ENCODE measurements at places on chromosomes 1 and 21.

DNA sequence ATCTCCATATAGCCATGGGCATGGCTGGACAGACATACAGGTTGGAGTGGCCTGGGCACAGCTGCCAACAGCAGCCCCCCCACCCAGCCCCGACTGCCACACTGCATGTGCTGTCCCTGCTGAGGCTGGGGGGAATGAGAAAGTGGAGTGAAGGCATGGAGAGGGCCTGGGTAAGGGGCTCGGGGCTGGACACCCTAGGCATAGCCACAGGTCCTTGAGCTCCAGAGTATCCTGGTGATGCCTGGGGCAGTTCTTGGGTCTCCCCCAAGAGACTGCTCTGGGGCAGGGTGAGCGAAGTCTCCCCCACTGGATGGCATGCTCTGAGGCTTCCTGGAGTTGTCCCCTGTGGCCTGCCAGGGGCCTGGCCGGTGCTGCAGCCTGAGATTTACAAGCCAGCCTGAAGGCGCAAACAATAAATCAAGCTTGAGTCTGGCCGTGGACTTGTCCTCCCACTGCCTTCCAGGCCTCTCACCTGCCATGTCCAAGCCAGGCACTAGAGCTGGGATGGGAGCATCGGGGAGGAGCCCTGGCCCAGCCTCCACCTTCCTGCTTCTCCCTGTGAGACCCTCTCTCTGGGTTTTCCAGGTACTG lies 53.6 kb downstream of the FOXO6 start:
- DNase-seq, result no peak

DNA sequence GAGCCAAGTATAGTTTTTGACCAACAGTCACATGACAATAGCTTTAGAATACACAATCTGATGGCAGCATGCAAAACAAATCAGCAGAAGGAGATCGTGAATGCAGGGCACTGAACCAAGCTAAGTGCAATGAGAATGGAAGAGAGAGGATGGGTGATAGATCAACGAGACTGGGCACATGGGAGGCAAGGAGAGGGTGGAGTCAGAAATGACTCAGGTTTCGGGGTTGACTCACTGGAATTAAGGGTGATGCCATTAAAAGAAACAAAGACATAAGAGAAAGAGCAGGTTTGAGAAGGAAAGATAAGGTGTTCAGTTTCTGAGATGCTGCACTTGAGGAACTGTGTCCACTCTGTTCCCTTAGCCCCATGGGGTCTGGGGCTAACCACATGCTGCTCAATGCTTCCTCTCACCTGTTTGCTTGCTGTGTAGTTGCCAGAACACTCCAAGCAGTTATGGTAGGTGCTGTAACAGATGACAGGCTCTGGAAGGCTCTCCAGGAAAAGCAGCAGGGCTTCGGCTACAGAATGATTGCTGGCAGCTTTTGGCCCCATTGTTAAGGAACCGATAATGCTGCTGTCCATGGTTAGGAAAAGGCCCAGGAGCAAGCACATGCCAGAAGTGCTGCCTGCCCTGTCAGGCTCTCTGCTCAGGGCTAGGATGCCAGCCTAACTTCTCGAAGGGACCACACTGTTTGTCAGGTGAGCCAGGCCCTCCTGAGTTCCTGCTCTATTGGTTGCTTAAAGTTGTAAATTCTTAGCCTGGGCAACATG lies 6.1 kb upstream of the MTF1 start:
- peak; percentile 67 for DNase-seq

GRCh38 chr1:31679676-31680230 lies 24.1 kb downstream of the COL16A1 start:
- DNase-seq, result no peak

DNA sequence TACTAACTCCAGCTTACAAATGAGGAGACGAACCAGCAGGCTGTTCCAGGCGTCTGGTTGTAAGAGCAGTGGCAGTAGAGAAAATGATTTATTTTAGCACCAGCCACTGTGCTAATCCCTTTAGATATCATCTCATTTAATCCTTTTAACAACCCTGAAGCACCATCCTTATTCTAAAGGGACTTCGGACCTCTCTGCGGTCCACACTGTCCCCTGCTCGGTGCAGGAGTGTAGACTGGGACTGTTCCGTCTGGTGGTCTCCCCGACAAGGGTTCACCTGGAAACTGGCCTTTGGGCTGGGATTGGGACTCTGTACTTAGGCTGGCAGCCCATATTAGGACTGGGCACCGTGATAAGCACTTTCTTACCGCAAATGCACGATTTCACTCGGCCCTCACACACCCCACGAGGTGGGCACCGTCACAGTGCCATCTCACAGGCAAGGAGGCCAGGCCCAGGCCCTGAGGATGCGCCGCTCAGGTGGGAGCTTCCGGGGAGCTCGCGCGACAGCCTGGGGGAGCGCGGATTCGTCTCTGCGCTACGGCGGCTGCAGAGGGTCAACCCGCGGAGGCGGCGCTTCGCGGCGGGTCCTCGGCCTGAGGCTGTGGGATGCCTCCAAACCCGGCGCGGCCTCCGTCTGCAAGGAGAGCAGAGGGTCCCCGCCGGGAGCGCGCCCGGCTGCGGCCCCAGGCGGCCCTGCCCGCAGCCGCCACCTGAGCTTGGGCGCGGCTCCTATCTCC lies 45.2 kb downstream of the ATP1A1 start:
- peak; percentile 65 for DNase-seq

- no peak for DNase-seq
Measured at GRCh38 chr21:43762303-43763128, 13.6 kb downstream of the CSTB start.

DNA sequence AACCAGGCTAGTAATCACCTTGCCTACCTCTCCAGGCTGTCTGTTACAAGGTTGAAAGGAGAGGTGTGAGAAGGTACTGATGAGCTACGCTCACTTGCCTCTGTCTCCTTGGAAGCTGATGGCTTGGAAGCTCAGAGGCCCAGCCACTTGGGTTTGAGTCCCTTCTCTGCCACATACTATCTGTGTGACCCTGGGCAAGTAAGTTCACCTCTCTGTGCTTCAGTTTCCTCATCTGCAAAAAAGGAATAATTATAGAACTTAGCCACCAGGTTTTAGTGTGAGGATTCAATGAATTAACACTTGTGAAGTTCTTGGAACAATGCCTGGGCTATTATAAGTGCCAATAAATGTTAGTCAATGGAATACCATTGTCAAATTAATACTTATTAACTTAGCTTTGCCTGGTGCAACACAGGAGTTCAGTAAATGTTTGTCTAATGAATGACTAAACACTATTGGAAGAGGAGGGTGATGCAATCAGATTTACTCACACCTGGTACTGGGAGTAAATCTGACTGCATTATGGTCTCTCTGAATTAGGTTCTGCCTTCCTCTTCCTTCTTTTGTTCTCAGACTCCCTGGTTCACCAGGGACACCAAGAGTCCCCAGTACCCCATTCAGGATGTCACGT lies 55.5 kb downstream of the TRABD2B start:
- DNase-seq, result no peak

- peak; percentile 66 for DNase-seq
Measured at GRCh38 chr1:246609632-246610031, 43.4 kb downstream of the CNST start.

GRCh38 chr1:30872033-30872947 lies 36.3 kb downstream of the SDC3 start:
- peak; percentile 61 for DNase-seq

DNA sequence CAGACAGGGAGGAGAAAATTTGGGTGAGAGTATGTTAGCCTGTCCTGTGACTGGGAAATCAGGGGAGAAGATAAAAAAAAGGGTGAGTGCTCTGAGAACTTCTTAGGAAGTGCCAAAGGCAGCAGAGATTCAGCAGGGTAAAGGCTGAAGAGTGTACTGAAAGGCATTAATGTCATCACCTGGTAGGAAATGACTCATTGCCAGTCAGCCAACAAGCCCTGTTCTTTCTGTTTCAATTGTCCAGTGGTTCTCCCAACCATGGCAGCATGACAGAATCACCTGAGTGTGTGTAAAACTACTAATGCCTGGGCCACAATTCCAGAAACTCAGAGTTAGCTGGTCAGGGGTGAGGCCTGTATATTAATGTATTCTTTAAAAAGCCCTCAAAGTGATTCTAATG lies 83.5 kb downstream of the INTS7 start:
- DNase-seq, result peak; percentile 57

GRCh38 chr1:185601189-185601588 lies 133.0 kb upstream of the HMCN1 start:
- DNase-seq, result no peak

- DNase-seq, result no peak
Measured at GRCh38 chr1:63958556-63958955, 184.7 kb downstream of the ROR1 start.

GRCh38 chr1:227666286-227666685 lies 68.8 kb downstream of the JMJD4 start:
- DNase-seq, result no peak

DNA sequence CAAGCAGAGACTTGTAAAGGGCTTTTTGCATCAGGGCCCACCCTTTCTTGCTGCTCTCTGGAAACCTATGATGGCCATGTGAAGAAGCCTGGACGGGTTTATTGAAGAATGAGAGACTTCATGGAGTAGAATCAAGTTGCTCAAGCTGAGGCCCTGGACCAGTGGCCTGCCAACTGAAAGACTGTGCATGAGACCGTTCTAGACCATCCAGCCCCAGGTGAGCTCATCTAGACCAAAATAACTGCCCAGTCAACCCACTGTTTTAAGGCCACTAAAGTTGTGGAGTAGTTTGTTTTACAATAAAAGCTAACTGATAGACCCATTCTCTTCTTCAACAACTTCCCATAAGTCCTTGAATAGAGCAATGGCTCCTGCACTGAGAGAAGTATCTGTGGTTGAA lies 11.8 kb upstream of the ENAH start:
- no peak for DNase-seq

DNA sequence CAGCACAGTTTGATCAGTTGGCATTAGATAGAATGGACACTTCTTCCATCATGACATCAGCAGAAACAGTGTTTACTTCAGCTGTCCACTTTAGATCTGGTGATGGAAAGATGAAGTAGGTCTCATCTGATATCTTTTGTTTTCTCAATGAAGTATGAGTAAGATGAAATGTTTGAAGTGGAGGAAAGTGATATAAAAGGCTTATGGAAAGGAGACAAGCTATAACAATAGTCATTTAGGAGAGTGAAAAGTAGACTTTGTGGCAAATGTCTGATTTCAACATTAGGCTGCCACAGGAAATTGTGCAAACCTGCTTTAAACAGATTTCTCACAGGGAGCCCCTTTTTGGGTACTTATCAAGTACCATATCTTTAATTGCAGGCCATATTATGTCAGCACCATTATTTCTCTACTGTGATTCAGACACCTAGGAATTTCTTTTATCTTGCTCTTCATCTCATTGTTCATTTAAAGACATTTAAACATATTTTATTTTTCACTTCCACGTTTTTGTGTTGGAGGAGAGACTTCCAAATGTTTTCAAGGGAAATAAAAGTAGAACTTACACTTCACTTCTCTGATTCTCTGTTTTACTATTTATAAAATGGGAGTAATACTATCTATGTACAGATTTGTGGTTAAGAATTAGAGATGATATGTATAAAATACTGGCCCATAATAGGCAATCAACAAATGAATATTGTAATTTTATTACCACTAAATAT lies 18.1 kb downstream of the PDC start:
- DNase-seq, result no peak

DNA sequence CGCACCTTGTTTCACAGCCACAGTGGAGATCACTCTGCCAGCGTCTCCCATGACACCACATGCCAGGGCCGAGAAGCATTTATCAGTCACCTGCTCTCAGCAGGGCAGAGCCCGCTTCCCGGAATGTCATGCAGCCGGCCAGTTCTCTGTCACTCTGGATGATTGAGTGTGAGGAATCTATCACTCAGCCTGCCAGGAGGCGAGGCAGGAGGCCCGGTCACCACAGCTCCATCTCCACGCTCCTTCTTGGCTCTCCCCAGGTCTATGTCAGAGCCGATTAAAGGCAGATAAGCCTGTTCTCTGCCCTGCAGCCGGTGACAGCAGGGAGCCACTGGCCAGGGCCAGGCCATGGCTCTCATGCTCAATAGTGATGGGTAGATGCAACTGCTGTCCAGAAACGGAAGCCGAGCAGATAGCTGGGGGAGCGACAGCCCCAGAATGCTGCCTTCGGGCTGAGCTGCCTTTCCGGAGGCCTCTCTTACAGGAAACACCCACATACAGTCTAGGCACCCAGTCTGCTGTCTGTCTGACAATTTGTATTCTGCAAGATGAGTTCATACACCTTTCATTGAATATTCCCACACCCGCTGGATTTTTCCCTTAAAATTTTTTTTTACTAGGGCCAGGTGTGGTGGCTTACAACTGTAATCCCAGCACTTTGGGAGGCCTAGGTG lies 64.1 kb downstream of the ACTL8 start:
- DNase-seq, result no peak

DNA sequence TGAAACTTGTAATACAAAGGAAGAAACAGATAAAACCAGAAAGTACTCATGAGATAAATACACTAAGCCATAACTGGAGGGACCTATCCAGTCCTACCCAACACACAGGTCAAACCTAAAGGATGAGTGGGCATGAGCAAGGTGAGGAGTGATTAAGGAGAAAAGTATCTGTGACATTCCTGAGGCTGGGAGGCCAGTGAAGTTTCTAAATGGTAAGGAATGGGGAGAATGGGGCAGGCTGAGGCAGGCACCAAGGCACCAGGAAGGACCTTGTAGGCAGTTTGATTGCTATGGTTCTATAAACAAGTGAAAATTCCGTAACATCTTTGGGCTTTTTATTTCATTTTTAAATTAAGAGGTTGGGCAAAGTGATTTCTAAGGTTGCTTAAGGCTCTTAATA lies 10.4 kb downstream of the DDX59 start:
- no peak for DNase-seq

DNA sequence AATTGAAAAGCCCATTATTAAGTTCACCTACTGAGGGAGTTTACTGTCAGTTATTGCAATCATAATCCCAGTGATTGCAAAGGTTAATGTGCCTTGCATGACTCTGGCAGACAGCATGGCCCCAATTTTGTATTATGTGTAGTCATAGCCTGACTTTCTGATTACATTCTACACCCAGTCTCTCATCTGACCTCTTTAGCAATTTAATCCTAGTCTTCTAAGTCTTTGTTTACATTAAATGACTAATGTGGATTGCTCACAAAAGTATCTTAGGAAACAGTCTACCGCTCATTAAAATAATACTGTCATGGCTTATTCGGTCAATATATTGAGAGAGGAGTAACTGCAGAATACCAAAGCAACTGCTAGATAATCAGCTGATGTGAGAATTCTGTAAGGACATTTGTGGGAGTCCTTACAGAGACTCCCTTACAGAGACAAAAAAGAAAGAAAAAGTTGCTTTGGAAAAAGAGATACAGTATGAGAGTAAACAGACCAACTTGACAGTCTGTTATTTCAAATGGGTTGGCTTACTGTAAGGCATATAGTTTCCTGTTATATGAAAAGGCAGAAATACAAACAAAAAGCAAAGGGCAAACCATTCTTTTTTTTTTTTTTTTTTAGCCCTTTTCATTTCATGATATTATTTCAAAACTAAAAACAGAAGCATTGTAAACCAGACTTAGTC lies 42.8 kb downstream of the SMG7 start:
- DNase-seq, result peak; percentile 95

DNA sequence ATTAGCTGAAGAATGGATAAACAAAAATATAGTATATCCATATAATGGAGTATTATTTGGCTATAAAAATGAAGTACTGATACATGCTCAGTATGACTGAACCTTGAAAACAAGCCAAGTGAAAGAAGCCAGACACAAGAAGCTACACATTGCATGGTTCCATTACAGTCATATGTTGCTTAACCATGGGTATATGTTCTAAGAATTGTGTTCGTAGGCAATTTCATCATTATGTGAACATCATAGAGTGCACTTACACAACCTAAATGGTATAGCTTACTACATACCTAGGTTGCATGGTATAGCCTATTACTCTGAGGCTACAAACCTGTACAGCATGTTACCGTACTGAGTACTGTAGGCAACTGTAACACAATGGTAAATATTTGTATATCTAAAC lies 28.6 kb upstream of the FCAMR start:
- no peak for DNase-seq
